ENCODE measurements at places on chromosomes 11 and 22.

- no peaks in the 10 kb centered on the region for H3K36me3 ChIP-seq
- H3K4me3 ChIP-seq, result no peak overlapping the region
- DNase-seq, result peak; percentile 9
- peaks cover 2% of the 10 kb centered on the region for H3K27me3 ChIP-seq
- H3K27ac ChIP-seq, result no peak overlapping the region
Observed at GRCh38 chr11:93921695-93922468, 71.5 kb upstream of the VSTM5 start.

DNA sequence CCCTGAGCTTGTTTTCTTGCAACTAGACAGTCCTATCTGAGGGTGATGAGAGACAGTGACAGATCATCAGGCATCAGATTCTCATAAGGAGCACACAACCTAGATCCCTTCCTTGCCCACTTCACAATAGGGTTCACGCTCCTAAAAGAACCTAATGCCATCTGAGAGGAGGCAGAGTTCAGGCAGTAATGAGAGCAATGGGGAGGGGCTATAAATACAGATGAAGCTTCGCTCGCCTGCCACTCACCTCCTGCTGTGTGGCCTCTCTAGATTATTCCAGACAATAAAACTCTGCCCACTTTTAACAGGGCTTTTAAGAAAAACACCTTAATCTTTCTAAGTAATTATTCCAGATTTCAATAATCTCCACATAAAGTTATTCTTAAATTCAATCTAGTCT, 43.9 kb upstream of the PAK1 start:
- peaks cover 2% of the 10 kb centered on the region for H3K27me3 ChIP-seq
- no peaks in the 10 kb centered on the region for H3K36me3 ChIP-seq
- no peak overlapping the region for H3K4me3 ChIP-seq
- DNase-seq, result no peak
- H3K4me1 ChIP-seq, result no peaks in the 10 kb centered on the region
- no peak overlapping the region for H3K27ac ChIP-seq

- peaks cover 7% of the 10 kb centered on the region for H3K36me3 ChIP-seq
- H3K27ac ChIP-seq, result no peak overlapping the region
- peaks cover 22% of the 10 kb centered on the region for H3K4me1 ChIP-seq
- H3K27me3 ChIP-seq, result no peaks in the 10 kb centered on the region
- H3K4me3 ChIP-seq, result no peak overlapping the region
Observed at GRCh38 chr11:59671471-59671870, 2.6 kb upstream of the PATL1 start.

- H3K36me3 ChIP-seq, result no peaks in the 10 kb centered on the region
- DNase-seq, result no peak
- no peaks in the 10 kb centered on the region for H3K4me1 ChIP-seq
- no peak overlapping the region for H3K27ac ChIP-seq
- H3K4me3 ChIP-seq, result no peak overlapping the region
- H3K27me3 ChIP-seq, result no peaks in the 10 kb centered on the region
Observed at GRCh38 chr11:91810871-91811270, 413.7 kb upstream of the FAT3 start.

DNA sequence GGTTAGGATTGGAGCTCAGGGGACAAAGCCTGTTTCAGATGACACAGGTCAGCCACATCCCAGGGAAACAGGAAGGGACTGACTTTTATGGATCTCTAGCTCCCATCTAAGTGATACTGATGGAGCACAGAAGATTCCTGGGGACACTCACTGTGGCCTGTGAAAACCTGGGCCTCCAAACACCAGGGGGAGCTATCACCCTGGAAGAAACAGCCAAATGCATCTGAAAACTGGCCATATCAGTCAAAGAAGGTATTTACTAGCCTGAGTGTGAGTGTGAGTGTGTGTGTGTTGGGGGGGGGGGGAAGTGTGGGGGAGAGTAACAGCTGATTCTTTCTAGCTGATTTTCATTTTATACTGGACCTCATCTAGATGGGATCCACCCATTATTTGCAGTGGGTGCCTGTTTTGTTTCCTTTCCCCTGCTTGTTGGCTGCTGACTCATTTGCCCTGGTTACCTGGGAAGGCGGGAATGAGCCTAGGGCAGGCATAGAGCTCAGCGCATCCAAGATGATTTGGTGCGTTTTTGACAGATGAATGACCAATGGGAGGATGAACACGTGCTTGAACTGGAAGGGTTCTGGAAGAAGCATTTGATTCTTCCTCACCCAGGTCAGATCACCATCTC, 284.0 kb downstream of the KIRREL3 start:
- H3K36me3 ChIP-seq, result no peaks in the 10 kb centered on the region
- H3K27ac ChIP-seq, result no peak overlapping the region
- DNase-seq, result peak; percentile 6
- H3K4me3 ChIP-seq, result no peak overlapping the region
- peaks cover 6% of the 10 kb centered on the region for H3K27me3 ChIP-seq

DNA sequence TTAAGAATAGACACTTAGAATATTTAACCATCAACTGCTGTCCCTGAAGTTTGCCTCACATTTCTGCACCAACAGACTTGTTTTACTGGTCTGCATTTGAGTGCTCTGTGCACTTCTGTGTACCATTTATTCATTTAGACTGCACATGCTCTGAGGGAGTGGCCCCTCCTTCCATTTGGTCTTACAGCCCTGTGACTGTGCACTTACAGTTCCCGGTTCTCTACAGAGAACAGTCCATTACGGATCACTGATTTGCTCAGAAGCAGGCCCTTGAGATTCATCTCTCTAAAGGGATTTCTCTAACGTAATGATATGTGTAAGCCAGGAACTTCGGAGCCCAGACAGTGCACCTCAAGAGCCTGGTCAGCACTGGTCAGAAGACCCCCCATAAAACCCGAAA, 247.3 kb upstream of the BLID start:
- H3K36me3 ChIP-seq, result no peaks in the 10 kb centered on the region
- DNase-seq, result no peak
- peaks cover 2% of the 10 kb centered on the region for H3K27me3 ChIP-seq
- H3K4me1 ChIP-seq, result no peaks in the 10 kb centered on the region

GRCh38 chr11:122226810-122227379, 110.9 kb upstream of the BLID start:
- DNase-seq, result no peak
- no peak overlapping the region for H3K4me3 ChIP-seq
- H3K36me3 ChIP-seq, result no peaks in the 10 kb centered on the region
- H3K27ac ChIP-seq, result no peak overlapping the region
- H3K4me1 ChIP-seq, result no peaks in the 10 kb centered on the region
- no peaks in the 10 kb centered on the region for H3K27me3 ChIP-seq

GRCh38 chr11:20157728-20158127, 2.5 kb downstream of the DBX1 start:
- H3K27ac ChIP-seq, result no peak overlapping the region
- peaks cover 2% of the 10 kb centered on the region for H3K36me3 ChIP-seq
- peaks cover 6% of the 10 kb centered on the region for H3K4me1 ChIP-seq
- DNase-seq, result no peak

DNA sequence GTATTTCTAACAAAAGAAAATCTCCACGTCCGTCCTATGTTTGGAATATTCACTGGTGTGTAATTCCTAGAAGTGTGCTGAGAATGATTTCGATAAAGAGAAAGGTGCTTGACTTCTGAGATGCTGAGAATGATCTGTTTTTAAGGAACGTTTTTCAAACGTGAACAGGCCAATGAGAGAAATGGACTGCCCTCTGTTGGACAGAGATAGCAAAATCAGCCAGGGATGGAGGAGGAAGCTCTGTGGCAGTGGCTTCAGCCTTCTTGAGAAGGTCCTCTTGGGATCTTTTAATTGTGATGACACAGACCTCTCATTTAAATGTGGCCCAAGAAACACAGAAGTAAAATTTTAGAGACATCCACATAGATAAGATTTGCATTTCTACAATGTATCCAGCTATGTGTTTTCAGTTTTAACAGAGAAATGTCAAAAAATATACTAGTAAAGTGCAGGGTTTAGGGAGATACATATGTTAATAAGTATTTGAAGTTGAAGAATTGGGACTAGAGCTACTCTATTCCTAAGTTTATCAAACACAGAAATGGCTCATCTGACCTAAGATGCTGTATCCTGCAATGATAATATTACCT, 84.0 kb upstream of the RCN1 start:
- H3K27me3 ChIP-seq, result peaks cover 14% of the 10 kb centered on the region
- no peak for DNase-seq
- no peak overlapping the region for H3K27ac ChIP-seq
- no peaks in the 10 kb centered on the region for H3K4me1 ChIP-seq

GRCh38 chr22:33000342-33001280, 57.6 kb downstream of the SYN3 start:
- no peak for DNase-seq
- H3K4me1 ChIP-seq, result no peaks in the 10 kb centered on the region
- no peak overlapping the region for H3K4me3 ChIP-seq
- peaks cover 2% of the 10 kb centered on the region for H3K27me3 ChIP-seq
- no peaks in the 10 kb centered on the region for H3K36me3 ChIP-seq

GRCh38 chr11:28537822-28538221, 429.6 kb downstream of the METTL15 start:
- H3K4me3 ChIP-seq, result no peak overlapping the region
- no peak overlapping the region for H3K27ac ChIP-seq
- H3K4me1 ChIP-seq, result no peaks in the 10 kb centered on the region
- DNase-seq, result no peak
- H3K27me3 ChIP-seq, result no peaks in the 10 kb centered on the region

GRCh38 chr11:80638296-80638695, 1197.5 kb upstream of the TENM4 start:
- H3K4me3 ChIP-seq, result no peak overlapping the region
- DNase-seq, result no peak

DNA sequence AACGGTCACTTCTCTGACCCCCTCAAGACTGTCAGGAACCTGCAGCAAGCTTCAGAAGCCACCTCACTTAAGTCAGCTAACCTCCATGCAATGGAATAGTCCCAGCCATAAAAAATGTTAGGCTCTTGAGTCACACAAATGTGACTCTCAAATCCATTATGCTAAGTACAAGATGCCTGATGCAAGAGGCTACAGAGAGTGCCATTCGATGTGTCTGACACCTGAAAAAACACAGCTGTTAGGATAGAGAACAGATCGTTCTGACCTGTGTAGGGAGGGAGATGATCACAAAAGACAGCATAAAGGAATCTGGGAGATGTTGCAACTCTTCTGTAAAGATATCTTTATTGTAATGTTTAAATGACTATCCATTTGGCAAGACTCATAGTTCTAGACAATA, 712.4 kb downstream of the TBC1D22A start:
- H3K4me1 ChIP-seq, result peaks cover 2% of the 10 kb centered on the region
- no peaks in the 10 kb centered on the region for H3K27me3 ChIP-seq
- no peaks in the 10 kb centered on the region for H3K36me3 ChIP-seq
- DNase-seq, result no peak
- no peak overlapping the region for H3K27ac ChIP-seq
- H3K4me3 ChIP-seq, result no peak overlapping the region

- no peak overlapping the region for H3K27ac ChIP-seq
- H3K4me3 ChIP-seq, result no peak overlapping the region
- no peak for DNase-seq
Observed at GRCh38 chr11:15589070-15589626, 474.4 kb downstream of the INSC start.

DNA sequence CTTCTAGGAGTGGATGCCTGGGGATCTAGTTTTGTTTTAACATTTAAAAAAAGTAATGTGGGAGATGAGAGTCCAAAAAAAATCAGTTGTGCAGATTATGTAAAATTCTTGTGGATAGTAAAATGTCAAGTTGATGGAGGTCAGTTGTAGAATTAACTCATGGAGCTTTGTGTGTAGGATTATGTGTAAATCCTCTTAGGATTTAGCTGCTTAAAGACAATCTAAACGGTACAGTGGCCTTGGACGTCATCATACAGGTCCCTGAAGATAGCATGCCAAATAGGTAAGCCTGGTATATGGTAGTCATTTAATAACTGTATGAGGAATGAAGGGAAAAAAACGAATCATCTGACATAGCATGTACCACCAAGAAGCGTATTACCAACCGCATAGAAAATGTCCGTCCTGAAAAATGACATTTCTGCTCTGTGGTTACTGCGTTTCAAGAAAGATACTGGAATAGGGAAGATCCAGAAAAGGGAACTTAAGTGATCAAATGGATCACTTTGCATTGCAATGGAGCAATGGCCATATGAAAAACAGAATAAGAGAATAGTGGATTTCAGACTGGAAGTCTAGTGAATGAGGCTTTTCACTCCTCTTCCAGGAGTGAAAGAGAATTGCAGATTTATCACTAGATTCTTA, 61.3 kb downstream of the BCL2L13 start:
- H3K4me1 ChIP-seq, result peaks cover 10% of the 10 kb centered on the region
- H3K4me3 ChIP-seq, result no peak overlapping the region
- no peaks in the 10 kb centered on the region for H3K27me3 ChIP-seq
- H3K27ac ChIP-seq, result no peak overlapping the region

DNA sequence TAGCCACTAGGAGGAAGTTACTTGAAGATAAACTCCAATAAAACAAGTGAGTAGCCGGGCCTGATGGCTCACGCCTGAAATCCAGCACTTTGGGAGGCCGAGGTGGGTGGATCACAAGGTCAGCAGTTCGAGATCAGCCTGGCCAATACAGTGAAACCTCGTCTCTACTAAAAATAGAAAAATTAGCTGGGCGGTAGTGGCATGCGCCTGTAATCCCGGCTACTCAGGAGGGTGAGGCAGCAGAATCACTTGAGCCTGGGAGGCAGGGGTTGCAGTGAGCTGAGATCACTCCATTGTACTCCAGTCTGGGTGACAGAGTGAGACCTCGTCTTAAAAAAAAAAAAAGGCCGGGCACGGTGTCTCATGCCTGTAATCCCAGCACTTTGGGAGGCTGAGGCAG, 34.0 kb upstream of the CLPB start:
- H3K27me3 ChIP-seq, result peaks cover 40% of the 10 kb centered on the region
- no peak overlapping the region for H3K4me3 ChIP-seq
- no peaks in the 10 kb centered on the region for H3K36me3 ChIP-seq
- no peak overlapping the region for H3K27ac ChIP-seq
- no peak for DNase-seq

- H3K27ac ChIP-seq, result peak within 1 kb of the TSS; percentile 94
- H3K4me1 ChIP-seq, result peaks cover 30% of the 10 kb centered on the region
- DNase-seq, result peak; percentile 97
Observed at GRCh38 chr11:118359295-118359958, at the start of gene UBE4A. UBE4A (plus strand) TSS chr11:118359600; CDS start chr11:118365081, 5,481 bp downstream.

GRCh38 chr11:123517559-123518364, 87.7 kb downstream of the GRAMD1B start:
- peaks cover 9% of the 10 kb centered on the region for H3K36me3 ChIP-seq
- H3K4me3 ChIP-seq, result no peak overlapping the region
- H3K4me1 ChIP-seq, result peaks cover 22% of the 10 kb centered on the region
- DNase-seq, result no peak
- H3K27ac ChIP-seq, result no peak overlapping the region

- no peak overlapping the region for H3K27ac ChIP-seq
- no peak for DNase-seq
- H3K4me1 ChIP-seq, result peaks cover 10% of the 10 kb centered on the region
- peaks cover 2% of the 10 kb centered on the region for H3K27me3 ChIP-seq
Observed at GRCh38 chr11:64656862-64657261, 65.8 kb downstream of the SLC22A12 start.

DNA sequence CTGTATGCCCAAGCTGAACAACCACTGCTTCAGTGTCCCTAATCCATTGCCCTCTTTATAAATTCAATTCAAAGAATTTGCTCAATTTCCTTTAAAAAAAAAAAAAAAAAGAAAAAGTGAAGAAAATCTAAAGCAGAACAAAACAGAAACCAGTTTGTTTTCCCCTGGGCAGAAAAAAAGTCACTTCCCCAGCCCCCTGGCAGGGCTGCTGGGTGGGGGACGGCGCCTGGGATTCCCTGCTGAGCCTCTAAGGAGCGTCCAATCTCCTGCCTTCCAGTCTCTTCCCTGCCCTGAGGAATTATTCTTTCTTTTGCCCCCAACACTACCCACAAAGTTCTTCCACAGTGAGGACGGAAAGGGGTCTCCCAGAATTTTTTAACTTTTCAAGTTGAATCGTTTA, 23.9 kb downstream of the DKK3 start:
- H3K27me3 ChIP-seq, result peaks cover 3% of the 10 kb centered on the region
- no peak overlapping the region for H3K4me3 ChIP-seq
- H3K27ac ChIP-seq, result no peak overlapping the region
- H3K36me3 ChIP-seq, result no peaks in the 10 kb centered on the region

Data from T-helper 2 cell treated with Interferon-gamma antibody and Interleukin-4, amounts not matched to agents 5 μg/mL and 100 μg/mL, for 36 hours (primary cell).